ENCODE measurements at places on chromosomes 7 and 10.

- H3K27me3 ChIP-seq, result no peaks in the 10 kb centered on the region
- H3K4me1 ChIP-seq, result no peaks in the 10 kb centered on the region
- peaks cover 5% of the 10 kb centered on the region for H3K36me3 ChIP-seq
- no peak for DNase-seq
- H3K4me3 ChIP-seq, result no peak overlapping the region
- H3K27ac ChIP-seq, result no peak overlapping the region
Observed at GRCh38 chr7:40024841-40025240, 74.8 kb downstream of the CDK13 start.

DNA sequence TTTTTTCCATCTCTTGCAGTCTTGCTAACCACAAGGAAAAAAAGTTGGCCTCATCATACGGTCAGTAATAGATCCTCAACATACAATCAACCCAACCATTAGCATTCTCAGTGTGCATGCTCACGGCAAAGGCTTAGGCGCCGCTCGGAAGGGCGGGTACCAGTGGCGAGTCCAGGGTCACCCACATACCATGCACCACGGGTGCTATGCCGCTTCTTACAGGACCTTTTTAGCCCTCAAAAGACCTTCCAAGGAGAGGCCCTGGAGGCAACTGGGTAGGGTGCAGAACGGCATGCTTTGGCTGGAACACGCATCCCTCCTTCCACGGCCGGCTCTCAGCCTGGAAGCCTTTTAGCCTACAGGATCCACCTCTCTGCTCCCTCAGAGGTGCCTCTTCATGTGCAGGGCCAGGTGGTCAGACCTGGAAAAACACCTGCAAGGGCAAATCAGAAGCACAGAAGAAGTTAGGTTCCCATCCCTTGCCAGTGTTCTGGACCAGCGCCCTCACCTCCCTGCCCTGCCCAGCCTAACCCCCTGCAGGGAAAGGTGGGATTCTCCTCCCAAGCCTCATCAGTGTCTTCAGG, 5.8 kb downstream of the KLF6 start:
- no peak for DNase-seq
- peaks cover 42% of the 10 kb centered on the region for H3K4me1 ChIP-seq
- peaks cover 23% of the 10 kb centered on the region for H3K36me3 ChIP-seq
- H3K27me3 ChIP-seq, result peaks cover 23% of the 10 kb centered on the region
- peak overlapping the region; percentile 9 for H3K4me3 ChIP-seq

DNA sequence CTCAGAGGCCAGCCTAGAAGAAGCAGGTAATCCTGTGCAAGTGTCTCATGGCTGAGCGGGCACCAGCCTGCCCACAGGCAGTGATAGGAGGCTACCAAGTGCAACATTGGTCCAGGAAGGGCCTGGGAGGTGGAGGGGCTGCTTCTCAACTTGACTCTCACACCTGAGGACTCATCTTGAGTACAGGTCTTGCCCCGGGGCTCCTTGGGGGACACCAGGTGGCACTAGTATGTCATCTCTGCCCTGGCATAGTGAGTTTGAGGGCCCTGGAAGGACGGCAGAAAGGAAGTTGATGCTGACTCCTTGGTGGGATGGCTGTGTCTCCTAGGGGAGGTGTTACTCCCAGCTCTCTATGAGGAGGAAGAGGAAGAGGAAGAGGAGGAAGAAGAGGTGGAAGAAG, 2.3 kb downstream of the CCDC136 start:
- peaks cover 26% of the 10 kb centered on the region for H3K36me3 ChIP-seq
- H3K27ac ChIP-seq, result no peak overlapping the region
- H3K4me3 ChIP-seq, result peak overlapping the region; percentile 50
- no peak for DNase-seq
- peaks cover 11% of the 10 kb centered on the region for H3K4me1 ChIP-seq

DNA sequence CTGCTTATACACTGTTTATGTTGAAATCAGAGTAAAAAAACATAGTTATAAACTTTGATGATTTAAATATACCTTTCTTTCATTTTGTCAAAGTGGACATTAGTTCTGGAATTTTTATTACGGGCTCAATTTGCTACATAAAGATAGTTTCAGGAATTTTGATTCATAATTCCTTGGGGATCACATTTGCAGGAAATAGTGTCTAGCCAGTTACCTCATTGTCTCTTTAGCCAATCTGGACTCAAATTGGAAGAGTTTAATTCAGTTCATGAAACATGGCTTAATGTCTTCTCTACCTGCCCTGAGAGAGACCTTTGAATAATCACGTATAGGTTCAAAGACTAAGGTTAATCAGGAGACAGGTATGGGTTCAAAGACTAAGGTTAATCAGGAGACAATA, 262.6 kb downstream of the HGF start:
- H3K27ac ChIP-seq, result no peak overlapping the region
- no peak for DNase-seq
- H3K27me3 ChIP-seq, result no peaks in the 10 kb centered on the region
- no peaks in the 10 kb centered on the region for H3K36me3 ChIP-seq

GRCh38 chr7:84633-85020, 107.7 kb upstream of the FAM20C start:
- peaks cover 12% of the 10 kb centered on the region for H3K27me3 ChIP-seq
- no peak for DNase-seq
- H3K4me3 ChIP-seq, result no peak overlapping the region
- peaks cover 40% of the 10 kb centered on the region for H3K4me1 ChIP-seq
- no peak overlapping the region for H3K27ac ChIP-seq

- no peaks in the 10 kb centered on the region for H3K36me3 ChIP-seq
- peaks cover 6% of the 10 kb centered on the region for H3K27me3 ChIP-seq
- DNase-seq, result no peak
- peak overlapping the region; percentile 6 for H3K4me3 ChIP-seq
- peaks cover 40% of the 10 kb centered on the region for H3K4me1 ChIP-seq
Observed at GRCh38 chr7:137952426-137952805, 49.5 kb downstream of the CREB3L2 start.

GRCh38 chr7:136086712-136087111, 109.6 kb upstream of the MTPN start:
- H3K4me1 ChIP-seq, result peaks cover 2% of the 10 kb centered on the region
- H3K4me3 ChIP-seq, result no peak overlapping the region
- H3K27ac ChIP-seq, result no peak overlapping the region

GRCh38 chr7:156096771-156097538, 284.7 kb upstream of the SHH start:
- peaks cover 2% of the 10 kb centered on the region for H3K27me3 ChIP-seq
- no peak overlapping the region for H3K27ac ChIP-seq
- no peak for DNase-seq
- no peaks in the 10 kb centered on the region for H3K4me1 ChIP-seq
- H3K36me3 ChIP-seq, result no peaks in the 10 kb centered on the region

GRCh38 chr7:33632322-33632721, 273.0 kb upstream of the BMPER start:
- no peak overlapping the region for H3K4me3 ChIP-seq
- no peaks in the 10 kb centered on the region for H3K36me3 ChIP-seq
- DNase-seq, result no peak
- peaks cover 6% of the 10 kb centered on the region for H3K27me3 ChIP-seq
- H3K27ac ChIP-seq, result no peak overlapping the region

DNA sequence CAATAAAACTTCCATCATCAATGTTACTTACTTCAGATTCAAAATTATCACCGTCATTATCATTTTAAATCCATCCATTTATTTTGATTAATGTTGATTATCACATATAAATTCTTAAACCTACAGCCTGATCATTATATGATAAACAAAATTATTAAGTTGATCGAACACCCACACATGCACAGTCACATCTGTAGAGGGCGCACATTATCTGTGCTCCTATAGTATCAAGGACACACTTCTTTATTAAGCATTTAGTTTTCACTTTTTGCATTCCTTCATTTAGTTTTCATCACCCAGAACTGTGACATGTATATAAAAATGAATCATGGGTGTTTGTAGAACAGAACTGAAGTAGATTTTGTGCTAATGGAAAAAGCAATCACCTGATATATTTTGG, 26.2 kb upstream of the ZNF716 start:
- no peaks in the 10 kb centered on the region for H3K4me1 ChIP-seq
- H3K27me3 ChIP-seq, result no peaks in the 10 kb centered on the region
- no peak overlapping the region for H3K4me3 ChIP-seq
- H3K36me3 ChIP-seq, result no peaks in the 10 kb centered on the region

- DNase-seq, result no peak
- no peaks in the 10 kb centered on the region for H3K27me3 ChIP-seq
- peaks cover 3% of the 10 kb centered on the region for H3K4me1 ChIP-seq
- no peak overlapping the region for H3K27ac ChIP-seq
- no peak overlapping the region for H3K4me3 ChIP-seq
Observed at GRCh38 chr7:116591202-116592040, 66.6 kb downstream of the CAV1 start.

DNA sequence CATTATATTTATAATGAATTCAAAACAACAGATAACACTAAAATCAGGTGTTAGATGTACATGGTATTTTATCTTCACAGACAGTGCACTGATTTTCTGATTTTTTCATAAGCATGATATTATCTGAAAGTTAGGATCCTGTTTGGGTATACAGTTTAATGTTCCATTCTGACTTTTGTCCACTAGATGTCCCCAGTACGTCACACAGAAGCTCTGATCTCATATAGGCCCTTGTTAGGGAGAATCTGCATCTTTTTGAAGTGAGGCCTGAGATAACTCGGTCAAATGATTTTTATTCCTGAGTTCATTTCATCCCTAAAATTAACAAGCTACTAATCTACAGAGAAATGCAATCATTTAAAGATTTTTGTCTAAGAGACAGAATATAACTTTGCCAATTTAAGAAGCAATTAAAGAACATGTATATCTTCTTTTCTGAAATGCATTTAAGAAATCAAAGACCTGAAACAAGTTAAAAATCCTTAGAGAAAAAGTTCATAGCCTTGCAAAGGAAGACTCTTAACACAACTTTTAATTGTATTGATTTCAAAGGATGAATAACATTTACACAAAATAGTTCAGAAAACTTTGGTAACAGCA, 72.0 kb upstream of the TES start:
- no peak overlapping the region for H3K4me3 ChIP-seq
- no peaks in the 10 kb centered on the region for H3K4me1 ChIP-seq
- no peak for DNase-seq

- H3K27me3 ChIP-seq, result no peaks in the 10 kb centered on the region
- H3K4me1 ChIP-seq, result peaks cover 12% of the 10 kb centered on the region
- peak; percentile 41 for DNase-seq
- H3K36me3 ChIP-seq, result no peaks in the 10 kb centered on the region
Observed at GRCh38 chr10:83373671-83374070, 765.6 kb upstream of the GHITM start.

DNA sequence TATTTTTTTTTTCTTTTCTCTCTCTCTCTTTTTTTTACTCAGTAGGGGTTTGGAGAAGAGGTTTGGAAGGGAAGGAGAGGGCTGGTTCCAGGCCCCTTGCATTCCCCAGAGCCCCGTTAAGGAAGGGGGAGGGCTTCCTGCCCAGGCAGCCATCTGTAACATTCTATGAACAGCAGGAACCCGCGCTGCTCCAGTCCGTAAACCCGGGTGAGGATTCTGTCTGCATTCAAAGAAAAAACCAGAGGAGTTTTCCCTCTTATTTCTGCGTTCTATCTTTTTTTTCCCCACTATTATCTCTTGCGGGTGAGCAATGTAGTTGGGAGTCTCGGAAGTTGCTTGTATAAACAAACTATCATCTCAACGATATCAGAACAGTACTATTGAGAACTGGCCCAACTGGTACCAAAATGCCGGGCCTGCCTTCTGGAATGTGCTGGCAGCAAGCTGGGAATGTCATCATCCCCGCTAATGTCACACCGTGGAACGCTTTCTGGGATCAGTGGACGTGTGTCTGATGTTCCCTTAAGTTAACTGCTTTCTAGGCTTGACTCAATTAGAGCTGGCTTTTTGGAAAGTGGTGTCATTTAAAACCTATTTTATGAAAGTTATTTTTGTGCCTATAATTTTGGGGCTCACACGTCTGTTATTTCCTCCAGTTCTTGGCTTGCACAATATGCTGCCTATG, 153.1 kb upstream of the MEOX2 start:
- H3K36me3 ChIP-seq, result no peaks in the 10 kb centered on the region
- peaks cover 6% of the 10 kb centered on the region for H3K27me3 ChIP-seq
- DNase-seq, result peak; percentile 81
- peak overlapping the region; percentile 96 for H3K27ac ChIP-seq
- peak overlapping the region; percentile 79 for H3K4me3 ChIP-seq
- peaks cover 51% of the 10 kb centered on the region for H3K4me1 ChIP-seq

Measured in glutamatergic neuron (in vitro differentiated cells).